Naive thymus-derived CD4-positive, alpha-beta T cell (primary cell): ENCODE measurements at places on chromosomes 2 and 18. TPM values are rescaled to one million over a fixed set of nuclear protein-coding genes. Genes with fewer than 3 reads are reported as not detected.

TTN gene
- total RNA-seq = 39.9 TPM

RGPD3 gene
- 0.19 TPM in 1 of 2 replicates, not detected in the other for total RNA-seq

ANKRD62 gene
- total RNA-seq = not detected

PPP3R1 gene
- 69.0 and 70.0 TPM in 2 replicates for total RNA-seq

C2orf80 gene
- total RNA-seq = not detected

ALPI gene
- not detected for total RNA-seq

RAB6C gene
- not detected for total RNA-seq

FAM161A gene
- 4.7 TPM for total RNA-seq

IL36RN gene
- total RNA-seq = not detected

SLC19A3 gene
- not detected for total RNA-seq

HOXD12 gene
- not detected for total RNA-seq

REG3G gene
- total RNA-seq = not detected

AOX1 gene
- total RNA-seq = not detected

POTEI gene
- not detected for total RNA-seq

FOXD4L1 gene
- not detected for total RNA-seq

DYSF gene
- 0.14 TPM for total RNA-seq

EGR4 gene
- total RNA-seq = not detected

IAH1 gene
- 51.0 TPM for total RNA-seq

CDKL4 gene
- not detected for total RNA-seq

RFX8 gene
- total RNA-seq = 0.24 TPM

SAG gene
- 0.10 TPM for total RNA-seq
